Stimulated activated CD4-positive, alpha-beta T cell treated with anti-CD3 and anti-CD28 coated beads, Interleukin-4, amount 100 ng/mL, for 4 hours (primary cell): ENCODE measurements at places on chromosomes 5 and 9.

DNA sequence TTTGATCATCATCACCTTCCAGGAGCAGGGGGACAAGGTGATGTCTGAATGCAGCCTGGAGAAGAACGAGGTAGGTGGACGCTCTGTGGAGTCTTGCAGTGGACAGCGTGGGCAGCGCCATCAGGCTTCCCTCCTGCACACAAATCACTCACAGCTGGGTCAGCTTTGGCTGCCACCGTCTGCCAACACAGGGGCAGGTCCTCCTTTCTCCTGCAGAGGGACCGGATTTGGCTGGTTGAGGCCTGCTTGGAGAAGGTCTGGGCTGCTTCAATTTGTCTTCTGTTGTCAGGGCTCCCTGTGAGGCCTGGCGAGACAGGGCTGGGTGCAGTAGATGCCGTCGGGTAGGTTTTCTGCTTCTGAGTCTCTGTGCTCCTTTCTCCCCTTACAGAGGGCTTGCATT, 180.6 kb downstream of the CACNA1B start:
- DNase-seq: no peak

GRCh38 chr9:133775951-133776905, 38.1 kb upstream of the SARDH start:
- DNase-seq: no peak

DNA sequence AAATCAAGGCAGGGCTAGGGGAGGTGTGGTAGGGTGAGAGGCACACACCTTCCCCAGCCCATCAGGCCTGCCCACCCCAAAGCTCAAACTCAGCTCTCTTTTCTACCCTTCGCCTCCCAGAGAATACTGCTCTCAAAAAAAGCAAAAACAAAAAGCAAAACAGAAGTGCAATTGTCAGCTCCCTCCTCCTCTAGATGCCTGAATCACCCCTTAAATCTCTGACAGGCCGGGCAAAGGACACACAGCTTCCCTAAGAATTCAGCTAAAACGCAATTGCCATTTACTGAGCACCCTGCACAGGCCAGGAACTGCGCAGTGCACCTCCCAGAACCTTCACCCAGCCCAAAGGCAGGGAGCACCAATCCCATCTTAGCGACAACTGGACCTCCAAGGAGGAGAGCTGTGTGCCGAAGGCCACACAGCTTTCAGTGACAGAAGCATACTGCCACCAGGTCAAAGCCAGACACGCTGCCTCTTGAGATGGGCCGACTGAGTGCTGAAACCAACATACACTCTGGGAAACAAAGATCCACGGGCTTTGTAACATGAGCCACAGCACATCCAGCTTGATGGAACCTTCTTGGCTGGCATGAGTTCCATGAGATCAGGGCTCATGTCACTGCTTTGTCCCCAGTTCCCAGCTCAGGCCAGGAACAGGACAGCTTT, 53.4 kb upstream of the STXBP1 start:
- DNase-seq: no peak

- no peak for DNase-seq
Measured at GRCh38 chr5:164341056-164341619, 835.7 kb downstream of the MAT2B start.

DNA sequence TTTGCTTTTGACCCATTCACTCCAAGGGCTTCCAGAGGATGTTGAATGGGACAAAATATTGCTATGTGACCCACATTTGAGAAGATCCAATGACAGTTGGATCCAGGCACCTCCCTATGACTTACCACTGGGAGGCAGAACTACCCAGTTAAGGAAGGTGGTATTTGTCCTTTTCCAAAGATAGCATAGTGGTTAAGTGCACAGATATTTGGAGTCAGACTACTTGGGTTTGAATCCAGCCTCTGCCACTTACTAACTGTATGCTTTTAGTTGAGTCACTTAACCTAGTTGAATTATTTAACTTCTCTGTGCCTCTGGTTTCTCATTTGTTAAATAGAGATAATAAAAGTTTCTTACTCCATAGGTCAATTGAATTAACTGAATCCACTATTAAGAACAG, 74.5 kb upstream of the PALM2AKAP2 start:
- DNase-seq: no peak

GRCh38 chr9:16530669-16531642, 339.5 kb downstream of the BNC2 start:
- DNase-seq: no peak

- no peak for DNase-seq
Measured at GRCh38 chr5:82164176-82164976, 113.8 kb downstream of the RPS23 start.

- DNase-seq: no peak
Measured at GRCh38 chr5:120509053-120509452, 45.0 kb downstream of the PRR16 start.

- no peak for DNase-seq
Measured at GRCh38 chr9:14400658-14400995, 86.7 kb upstream of the NFIB start.

- DNase-seq: no peak
Measured at GRCh38 chr9:92480986-92481633, 1.2 kb downstream of the ASPN start.

- DNase-seq: no peak
Measured at GRCh38 chr5:54630738-54631359, 113.3 kb downstream of the SNX18 start.

- DNase-seq: no peak
Measured at GRCh38 chr5:68424799-68425537, 209.4 kb downstream of the PIK3R1 start.

DNA sequence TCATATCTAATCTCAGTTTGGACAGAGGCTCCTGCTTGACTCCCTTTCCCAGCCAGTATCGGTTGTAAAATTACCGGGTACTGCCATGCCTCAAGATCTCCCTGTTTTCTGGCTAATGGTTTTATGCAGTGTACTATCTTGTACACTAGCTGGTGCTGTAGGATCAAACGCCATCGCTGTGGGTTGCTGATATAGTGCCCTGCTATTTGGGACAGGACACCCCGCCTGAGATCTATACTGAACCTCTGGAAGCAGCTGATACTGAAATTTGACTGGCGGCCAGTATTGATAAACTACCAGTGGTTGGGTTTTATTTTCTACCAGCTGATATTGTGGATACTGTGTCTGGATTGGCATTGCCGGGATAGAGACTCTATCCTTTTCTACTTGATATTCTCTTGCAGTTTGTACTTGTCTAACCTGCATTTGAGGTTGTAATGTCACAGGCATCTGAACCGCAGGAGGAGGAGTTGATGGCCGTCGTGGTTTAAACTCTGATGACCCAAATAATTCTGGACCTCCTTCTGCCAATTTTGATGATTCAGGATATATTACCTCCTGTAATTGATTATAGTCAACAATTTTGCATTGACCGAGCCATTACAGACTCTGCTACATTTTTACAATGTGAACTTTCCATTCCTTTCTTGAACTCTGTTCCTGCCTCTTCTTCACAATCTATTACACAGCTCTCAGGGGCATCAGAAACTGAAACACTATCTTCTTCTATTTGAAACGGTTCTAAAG, 112.5 kb upstream of the LARP1 start:
- no peak for DNase-seq

DNA sequence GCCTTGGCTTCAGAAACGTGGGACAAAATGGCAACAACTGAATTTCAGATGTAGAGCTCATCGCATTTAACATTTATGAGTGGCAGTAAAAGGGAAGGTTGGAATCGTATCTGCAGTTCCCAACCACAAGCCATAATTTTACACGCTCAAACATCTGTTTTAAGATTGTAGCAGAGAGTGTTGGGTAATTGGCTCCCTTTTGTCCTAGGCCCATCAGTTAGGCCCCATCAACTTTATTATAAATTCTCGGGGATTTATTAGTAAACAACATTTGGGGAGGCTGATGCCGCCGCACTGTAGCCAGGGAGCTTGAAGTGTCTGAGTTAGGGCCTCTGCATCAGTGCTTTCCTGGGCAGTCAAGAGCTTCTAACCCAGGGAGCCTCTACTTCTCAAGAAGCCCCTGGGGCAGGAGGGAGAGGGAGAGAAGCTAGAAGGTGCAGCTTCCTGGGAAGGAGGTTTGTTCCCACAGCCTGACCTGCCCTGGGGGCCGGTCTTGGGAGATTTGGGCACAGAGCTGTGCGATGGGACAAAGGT, 66.2 kb downstream of the HSPA4 start:
- no peak for DNase-seq

- peak; percentile 55 for DNase-seq
Measured at GRCh38 chr5:134525683-134526482, 413 bp downstream of the JADE2 start.

- no peak for DNase-seq
Measured at GRCh38 chr5:139453683-139454567, 8.6 kb downstream of the ECSCR start.

DNA sequence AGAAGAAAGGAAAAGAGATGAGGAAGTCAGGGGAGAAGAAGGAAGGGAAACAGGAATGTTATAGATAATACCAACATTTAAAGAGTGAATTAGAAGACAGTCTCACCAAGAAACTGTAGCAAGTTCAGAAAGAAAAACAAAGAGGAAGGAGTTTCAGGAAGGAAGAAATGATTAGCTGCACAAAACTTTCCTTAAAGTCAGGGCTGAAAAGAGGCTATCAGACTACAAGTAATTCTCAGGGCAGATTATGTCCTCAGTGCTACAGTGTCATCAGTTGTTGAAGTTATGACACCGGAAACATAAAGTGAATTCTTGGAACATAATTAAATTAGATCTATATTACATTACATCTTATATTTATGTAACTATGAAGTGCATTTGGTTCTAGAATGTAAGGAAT, 226.9 kb downstream of the ARRDC3 start:
- DNase-seq: no peak

GRCh38 chr9:127200106-127200862, 64.3 kb upstream of the GARNL3 start:
- no peak for DNase-seq

GRCh38 chr9:78899006-78899405, 602.1 kb downstream of the PSAT1 start:
- no peak for DNase-seq

DNA sequence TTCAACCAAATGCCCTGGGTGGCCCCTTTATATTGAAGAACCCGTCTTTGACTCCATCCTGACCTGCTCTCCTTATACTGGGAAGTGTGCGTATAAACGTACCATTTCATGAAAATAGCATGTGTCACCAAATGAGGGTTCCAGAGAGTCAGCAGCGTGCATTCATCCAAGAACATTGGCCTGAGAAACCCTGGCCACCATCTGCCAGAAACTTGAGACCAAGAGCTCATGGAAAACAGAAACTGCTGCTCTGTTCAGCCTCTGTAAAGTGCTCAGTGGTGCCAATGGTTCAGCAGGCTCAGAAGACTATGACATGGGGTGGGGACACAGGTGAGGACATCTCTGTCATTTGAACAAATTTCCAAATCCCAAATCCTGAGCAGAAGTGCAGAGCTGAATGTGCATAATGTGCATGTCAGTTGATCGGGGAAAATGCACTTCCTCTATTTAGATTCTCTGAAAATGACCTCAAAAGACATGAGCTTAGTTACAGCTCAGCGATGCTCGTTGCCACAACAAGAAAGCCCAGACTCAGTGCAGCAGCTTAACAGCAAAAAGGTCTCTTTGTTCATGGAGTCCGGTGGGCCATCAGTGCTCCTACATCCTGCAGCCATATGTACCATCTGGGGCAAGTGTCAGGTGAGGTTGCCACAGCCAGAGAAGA, 176.1 kb downstream of the ATPSCKMT start:
- DNase-seq: no peak

GRCh38 chr9:32723789-32724325, 59.5 kb upstream of the TMEM215 start:
- no peak for DNase-seq

GRCh38 chr5:178439493-178440180, 150.6 kb downstream of the COL23A1 start:
- DNase-seq: no peak

DNA sequence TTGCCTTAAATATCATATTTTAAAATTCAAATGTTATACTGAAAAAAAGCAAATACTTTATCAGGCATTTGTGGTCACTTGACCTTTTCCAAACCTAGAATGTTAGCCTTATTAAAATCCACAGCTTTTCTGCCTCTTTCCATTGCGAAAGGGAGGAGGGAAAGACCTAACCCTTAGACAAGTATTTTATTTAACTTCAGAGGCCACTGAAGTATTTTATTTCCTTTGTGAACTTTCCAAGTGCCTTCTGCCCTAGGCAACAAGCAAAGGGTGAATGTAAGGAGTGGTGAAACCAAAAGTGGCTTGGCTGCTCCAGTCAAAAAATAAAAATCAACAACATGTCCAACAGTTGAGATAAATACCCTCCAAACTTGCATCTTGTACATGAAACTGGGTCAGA, 376.1 kb downstream of the EFNA5 start:
- no peak for DNase-seq

GRCh38 chr5:36369219-36369690, 67.6 kb upstream of the RANBP3L start:
- no peak for DNase-seq

- no peak for DNase-seq
Measured at GRCh38 chr9:136142414-136142796, 23.7 kb upstream of the TMEM250 start.

- no peak for DNase-seq
Measured at GRCh38 chr9:78783743-78784142, 486.8 kb downstream of the PSAT1 start.

DNA sequence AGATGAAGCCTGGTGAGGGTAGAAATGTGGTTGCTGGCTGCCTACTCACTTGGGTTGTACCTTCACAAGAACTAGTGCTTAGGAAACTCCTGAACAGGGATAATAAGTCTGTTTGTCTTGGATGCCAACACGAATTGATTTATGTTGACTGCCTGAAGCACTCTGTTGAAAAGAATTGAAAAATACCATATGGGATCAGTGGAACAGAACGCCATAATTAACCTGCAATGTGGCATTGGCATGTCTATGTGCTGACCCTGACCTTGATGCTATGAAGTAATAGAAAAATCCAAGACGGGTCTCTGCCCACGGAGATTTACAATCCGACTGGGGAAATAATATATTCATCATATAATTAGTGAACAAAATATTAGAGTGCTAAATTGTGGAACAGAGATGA, 10.5 kb downstream of the LIX1 start:
- no peak for DNase-seq

DNA sequence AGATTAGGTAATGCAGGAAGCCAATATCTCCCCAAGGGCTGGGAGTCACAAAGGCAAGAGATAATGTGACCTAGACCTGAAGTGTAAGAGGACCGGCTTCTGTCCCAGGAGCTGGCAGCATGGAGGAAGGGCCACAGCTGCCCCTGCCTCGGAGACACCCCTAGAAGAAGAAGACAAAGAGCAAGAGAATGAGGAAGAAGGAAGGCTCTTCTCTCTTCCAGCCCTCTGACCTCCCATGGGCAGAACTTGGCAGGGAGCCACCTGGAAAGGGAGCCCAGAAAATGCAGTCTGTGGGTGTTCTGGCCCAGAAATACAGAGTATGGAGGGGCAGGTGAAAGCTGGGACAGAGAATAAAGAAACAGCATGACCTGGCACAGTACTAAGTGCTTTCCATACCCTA, 151.0 kb downstream of the C5orf15 start:
- DNase-seq: no peak
